ENCODE measurements at places on chromosomes 6 and 20.

DNA sequence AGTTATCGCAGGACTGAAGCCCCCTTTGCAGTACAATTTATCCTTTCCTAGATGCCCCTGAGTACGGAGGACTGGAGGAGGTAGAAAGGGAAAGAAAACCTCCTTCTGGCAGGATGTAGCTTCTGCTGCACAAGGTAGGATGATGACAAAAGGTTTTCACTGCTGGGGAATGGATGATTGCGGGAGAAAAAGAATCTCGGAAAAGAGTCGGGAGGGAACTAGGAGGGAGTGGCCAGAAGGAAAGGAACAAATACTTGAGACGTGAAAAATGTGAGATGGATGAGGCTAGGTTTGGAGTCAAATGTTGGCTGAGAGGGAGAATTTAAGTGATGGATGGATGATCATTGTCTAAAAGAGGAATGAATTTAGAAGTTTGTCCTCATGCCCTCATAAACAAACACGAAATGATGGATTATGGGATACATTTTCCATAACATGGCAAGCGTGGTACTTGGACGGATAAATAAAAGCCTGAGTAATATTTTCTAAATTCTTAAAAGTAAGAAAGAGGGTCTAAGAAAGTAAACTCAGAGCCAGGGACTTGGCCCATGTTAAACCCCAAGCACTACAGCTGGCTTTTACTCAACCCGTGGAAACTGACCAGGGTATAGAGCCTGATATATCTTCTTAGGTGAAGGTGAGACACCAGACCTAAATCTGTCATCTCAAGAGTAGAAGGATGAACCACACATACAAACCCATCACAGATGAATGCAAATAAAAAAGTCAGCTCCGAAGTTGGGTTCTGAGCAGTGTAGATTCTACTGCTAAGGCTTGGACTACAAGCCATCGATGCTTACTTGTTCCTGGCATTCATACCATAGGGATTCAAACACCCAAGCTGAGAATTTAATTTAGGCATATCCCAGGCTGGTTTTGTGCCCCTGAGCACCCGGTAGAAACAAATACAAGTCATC, 72.4 kb downstream of the HFE start:
- DNase-seq, result peak; percentile 68

DNA sequence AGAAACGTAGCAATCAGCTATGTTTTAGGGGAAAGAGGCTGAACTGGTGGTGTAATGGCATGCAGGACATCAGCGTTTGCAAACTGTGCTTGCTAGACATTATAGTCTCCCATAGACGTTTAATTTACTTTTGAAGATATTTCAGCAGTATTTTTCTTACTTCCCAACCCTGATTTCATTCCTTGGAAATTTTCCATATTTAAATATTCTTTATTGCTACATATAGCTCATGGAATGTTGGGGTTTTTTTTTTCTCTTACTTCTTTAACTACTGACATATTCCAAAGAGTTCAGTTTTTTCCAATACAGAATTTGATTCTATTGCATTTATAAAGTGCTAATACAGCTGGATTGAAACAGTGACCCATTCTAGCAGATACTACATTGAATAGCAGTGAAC, 694.4 kb upstream of the CITED2 start:
- no peak for DNase-seq

GRCh38 chr6:32393665-32394420, 13.1 kb downstream of the BTNL2 start:
- DNase-seq, result peak; percentile 17

DNA sequence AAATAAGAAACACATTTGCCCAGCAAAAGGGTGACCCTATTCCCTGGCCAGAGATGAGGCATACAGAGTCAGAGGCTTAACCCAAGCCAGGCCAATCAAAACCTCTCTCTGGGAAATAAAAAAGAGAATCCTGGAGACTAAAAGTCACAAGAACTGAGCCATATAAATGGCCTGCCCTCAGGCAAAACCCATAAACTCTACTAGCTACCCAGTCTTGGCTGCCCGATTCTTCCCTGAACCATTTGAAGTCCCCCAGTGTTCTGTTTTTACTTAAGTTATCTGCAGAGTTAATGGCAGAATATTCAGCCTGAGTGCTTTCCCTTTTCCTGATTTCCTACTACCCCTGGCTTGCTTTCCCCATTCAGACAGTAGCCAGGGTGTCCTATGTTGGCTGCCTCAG, 13.9 kb downstream of the KCNK15 start:
- no peak for DNase-seq

Measured in ELR (cell line).